ENCODE measurements at places on chromosomes 3 and 15. TPM values are rescaled to one million over a fixed set of nuclear protein-coding genes. Genes with fewer than 3 reads are reported as not detected.

Gene FAM219B
- 65.8 TPM for total RNA-seq

DNA sequence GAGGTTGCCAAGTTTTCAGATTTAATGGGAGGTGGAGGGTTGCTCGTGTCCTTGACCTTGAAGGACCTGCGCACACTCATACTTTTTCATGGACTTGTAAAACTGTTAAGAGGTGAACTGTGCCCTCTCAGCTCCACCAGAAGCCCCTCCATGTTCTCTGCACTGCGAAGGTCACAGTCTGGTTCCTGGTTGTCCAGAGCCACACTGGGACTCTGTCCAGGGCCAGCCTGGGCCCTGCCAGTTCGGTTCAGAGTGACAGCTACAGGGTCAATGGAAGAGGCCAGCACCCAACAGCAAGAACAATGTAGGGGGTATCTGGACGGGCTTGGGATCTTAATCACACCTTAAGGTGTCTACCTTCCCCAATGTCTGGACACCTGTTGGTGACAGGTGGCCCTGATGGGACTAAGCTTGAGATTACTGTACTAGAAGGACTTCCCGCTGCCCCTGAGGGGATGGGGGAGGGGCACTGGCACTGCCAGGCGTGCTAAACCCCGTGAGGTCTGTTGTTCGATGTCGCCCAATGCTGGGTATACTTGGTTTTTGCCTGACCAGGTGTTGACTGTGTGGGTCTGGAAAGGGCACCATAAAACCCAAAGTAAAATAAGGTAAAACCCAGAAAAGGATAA lies 34.7 kb downstream of the GRK7 start:
- no peak for DNase-seq

DNA sequence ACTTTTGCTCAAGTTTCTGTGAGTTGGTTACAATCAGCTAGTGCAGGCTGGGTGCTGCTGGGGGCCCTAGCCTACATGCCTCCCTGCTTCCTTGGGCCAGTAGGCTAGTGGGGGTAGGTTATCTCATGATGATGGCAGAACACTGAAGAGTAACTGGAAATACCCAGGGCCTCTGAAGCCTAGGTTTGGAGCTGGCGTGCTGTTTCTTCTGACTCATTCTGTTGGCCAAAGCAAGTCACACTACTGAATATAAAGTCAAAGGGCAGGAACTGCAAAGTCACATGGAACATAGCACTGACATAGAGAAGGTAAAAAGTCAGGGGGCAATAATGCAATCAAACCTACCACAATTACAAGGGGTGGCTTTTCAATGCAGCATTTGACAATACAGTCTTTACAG lies 34.5 kb downstream of the RASGRP1 start:
- no peak for DNase-seq

- no peak for DNase-seq
These were observed 599.3 kb downstream of the PYDC2 start for GRCh38 chr3:192060160-192060781.

Gene ITIH1
- total RNA-seq: not detected

Data from activated CD4-positive, alpha-beta T cell treated with anti-CD3 and anti-CD28 coated beads, Interleukin-2, amount 10 ng/mL, durations not matched to agents 7 days and 5 days (primary cell).